WTC11 (cell line): ENCODE measurements at places on chromosomes 4 and X. TPM values are rescaled to one million over a fixed set of nuclear protein-coding genes. Genes with fewer than 3 reads are reported as not detected.

GRCh38 chr4:140137671-140138070 is 16.3 kb downstream of the MAML3 start:
- no peak for DNase-seq

DNA sequence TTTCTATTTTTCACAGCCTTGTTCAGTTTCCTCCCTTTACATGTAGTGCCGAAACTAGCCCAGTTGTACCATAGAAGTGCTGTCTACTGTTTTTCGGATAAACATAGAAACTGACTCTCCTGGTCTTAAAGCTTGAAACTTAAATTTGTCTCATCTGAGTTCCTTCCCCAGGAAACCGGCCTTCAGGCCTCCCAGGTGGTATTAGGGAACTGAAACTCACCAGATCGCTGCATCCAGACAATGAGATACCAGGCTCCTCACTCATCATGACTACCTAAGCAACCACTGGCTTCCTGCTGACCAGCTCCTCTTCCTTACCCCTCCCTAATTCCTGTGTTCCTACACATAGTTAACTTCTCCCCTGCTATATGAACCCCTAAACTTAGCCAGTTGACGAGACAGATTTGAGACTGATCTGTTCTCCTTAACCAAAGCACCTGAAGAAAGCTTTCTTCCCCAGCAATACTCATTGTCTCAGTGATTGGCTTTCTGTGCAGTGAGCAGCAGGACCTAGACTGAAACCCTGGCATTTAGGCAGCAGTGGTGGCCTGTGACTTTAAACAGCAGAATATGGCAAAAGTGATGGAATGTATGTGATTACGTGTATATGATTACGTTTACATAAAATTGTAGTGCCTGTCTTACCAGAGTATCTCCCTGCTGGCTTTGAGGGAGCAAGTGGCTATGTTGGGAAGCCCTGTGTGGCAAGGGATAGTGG is 959.1 kb upstream of the LCORL start:
- DNase-seq: no peak

- DNase-seq: no peak
These were observed 1055.8 kb upstream of the DIAPH2 start for GRCh38 chrX:95628796-95629195.

DNA sequence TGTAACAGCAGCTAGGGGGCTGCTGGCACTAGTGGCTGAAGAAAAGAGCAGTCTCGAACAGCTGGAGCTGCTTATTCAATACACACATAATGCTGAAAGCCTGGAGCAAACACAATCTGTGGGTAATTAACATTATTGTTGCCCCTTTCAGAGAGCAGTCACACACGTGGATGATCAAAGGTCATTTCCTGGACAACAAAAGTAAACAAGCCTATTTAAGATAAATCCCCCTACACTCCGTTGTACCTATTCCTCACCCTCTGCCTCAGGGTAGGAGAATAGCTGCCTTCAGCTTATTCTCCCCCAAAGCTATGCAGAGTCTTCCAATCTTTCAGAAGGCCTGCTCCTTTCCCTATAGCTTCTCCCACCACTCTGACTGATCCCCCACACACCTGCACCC is 803.9 kb downstream of the C4orf33 start:
- DNase-seq: no peak

DNA sequence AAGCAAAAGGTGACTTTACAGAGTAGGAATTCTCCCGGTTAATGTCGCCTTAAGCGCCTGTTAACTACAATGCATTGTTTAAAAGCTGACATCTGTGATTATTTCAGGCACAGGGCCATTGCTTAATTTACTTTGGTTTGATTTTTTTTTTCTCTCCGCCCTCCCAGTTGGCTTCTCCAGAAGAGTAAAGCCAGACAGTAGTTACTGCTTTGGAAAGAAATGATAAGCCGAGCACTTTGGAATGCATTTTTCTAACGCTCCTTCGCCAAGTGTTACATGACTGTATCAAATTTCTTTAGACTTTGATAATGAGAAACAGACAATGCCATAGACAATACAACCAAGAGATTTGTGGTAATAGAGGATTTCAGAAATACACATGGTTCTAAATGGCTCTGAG is 383.0 kb upstream of the TENM3 start:
- DNase-seq: no peak

GRCh38 chrX:124228849-124229248 is 103.6 kb upstream of the TEX13D start:
- DNase-seq: no peak

DNA sequence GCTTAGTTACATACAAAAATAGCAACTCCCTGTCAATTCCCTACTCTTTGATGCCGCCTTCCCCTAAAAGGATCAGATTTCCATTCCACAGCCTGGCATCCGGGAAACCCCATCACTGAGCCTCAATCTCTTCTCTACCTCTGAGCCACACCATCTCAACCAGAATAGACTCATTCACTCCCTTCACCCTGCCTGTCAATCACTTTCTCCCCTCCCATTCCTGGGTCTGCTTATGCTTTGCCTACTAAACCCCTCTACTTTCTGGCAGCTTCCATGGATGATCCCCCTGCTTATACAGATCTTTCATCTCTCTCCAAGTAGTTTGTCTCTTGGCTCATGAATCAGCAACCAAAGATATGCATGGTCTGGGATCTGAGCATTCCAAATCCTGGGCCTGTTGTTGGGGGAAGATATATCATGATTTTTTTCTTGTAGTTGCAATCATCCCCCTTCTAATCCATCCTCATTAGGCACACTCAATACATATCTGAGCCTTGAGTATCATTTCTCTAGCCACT is 2.6 kb downstream of the AMER1 start:
- no peak for DNase-seq

GRCh38 chr4:165592386-165592785 is 213.6 kb downstream of the CPE start:
- no peak for DNase-seq

DNA sequence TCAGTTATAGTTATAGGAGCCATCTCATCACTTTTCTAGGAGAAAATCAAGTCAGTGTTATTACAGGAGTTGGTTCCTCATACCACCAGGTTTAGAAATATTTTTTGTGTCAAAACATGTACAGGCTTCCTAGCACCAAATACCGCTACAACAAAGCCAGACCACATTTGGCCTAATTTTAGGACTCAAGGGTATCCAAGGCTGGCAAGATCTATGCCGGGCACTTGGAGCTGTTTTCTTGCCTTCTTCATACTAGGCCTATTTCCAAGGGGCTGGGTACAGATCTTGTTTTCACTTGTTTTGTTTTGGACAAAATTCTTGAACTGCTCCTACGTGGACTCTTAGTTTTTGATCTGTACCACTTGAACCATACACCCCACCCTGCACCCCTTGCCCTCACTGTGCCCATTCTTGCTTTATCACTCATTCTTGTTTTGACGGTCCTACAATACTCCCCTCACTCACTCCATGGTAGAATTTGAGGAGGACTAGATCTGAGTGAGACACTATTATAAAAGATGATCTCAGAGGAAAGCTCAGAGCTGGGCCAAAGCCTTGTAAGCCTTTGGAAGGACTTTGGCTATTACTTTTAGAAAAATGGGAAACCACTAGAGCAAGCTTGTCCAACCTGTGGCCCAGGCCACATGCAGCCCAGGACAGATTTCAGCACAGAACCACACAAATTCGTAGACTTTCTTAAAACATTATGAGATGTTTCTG is 17.7 kb upstream of the TMEM144 start:
- DNase-seq: no peak

DNA sequence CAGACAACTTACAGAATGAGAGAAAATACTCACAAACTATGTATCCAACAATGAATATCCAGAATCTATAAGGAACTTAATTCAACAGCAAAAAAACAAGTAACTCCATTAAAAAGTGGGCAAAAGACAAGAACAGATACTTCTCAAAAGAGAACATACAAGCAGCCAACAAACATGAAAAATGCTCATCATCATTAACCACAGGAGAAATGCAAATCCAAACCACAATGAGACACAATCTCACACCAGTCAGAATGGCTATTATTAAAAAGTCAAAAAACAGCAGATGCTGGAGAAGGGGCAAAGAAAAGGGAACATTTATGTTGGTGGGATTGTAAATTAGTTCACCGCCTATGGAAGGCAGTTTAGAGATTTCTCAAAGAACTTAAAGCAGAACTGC is 150.3 kb downstream of the FGF16 start:
- no peak for DNase-seq

DNA sequence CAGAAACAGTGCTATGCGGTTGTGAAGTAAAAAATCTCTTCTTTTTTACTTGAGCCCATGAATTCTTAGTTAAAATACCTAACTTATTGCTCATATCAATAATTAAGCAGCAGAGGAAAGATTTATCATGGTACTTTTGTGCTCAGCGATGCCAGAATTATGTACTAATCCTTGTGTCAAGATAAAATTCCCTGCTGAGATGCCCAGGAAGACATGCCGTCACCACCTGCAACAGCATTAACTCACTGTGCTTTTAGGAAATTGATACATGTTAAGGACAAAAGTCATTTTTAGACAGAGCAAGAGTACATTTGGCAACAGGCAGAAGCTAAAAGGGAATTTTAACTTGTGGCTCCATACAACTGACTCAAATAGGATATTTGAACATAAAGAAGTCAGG is 138.9 kb downstream of the NPNT start:
- DNase-seq: no peak

Gene FAT4
- total RNA-seq: 6.6 to 10.5 TPM (median 6.8 TPM) in 3 replicates

Gene NHSL2
- total RNA-seq: 6.4 to 8.1 TPM (median 7.9 TPM) in 3 replicates

Gene CAPN6
- total RNA-seq: 3.1 to 4.1 TPM (median 4.0 TPM) in 3 replicates

Gene RIPPLY1
- not detected in 3 replicates for total RNA-seq

Gene GRID2
- total RNA-seq: 24.6 to 26.8 TPM (median 25.5 TPM) in 3 replicates

Gene RNF175
- total RNA-seq: 5.2 to 5.7 TPM (median 5.4 TPM) in 3 replicates

Gene AFF2
- 6.0 to 7.6 TPM (median 6.9 TPM) in 3 replicates for total RNA-seq

Gene PLXNB3
- total RNA-seq: 2.5 to 4.2 TPM (median 2.9 TPM) in 3 replicates

Gene PDLIM5
- total RNA-seq: 46.3 to 52.0 TPM (median 51.5 TPM) in 3 replicates

Gene GATB
- 16.2 to 22.7 TPM (median 20.8 TPM) in 3 replicates for total RNA-seq
